ENCODE measurements at places on chromosomes 3 and 15.

- DNase-seq, result no peak
These were observed 137.8 kb downstream of the LRTM1 start for GRCh38 chr3:54790051-54790450.

DNA sequence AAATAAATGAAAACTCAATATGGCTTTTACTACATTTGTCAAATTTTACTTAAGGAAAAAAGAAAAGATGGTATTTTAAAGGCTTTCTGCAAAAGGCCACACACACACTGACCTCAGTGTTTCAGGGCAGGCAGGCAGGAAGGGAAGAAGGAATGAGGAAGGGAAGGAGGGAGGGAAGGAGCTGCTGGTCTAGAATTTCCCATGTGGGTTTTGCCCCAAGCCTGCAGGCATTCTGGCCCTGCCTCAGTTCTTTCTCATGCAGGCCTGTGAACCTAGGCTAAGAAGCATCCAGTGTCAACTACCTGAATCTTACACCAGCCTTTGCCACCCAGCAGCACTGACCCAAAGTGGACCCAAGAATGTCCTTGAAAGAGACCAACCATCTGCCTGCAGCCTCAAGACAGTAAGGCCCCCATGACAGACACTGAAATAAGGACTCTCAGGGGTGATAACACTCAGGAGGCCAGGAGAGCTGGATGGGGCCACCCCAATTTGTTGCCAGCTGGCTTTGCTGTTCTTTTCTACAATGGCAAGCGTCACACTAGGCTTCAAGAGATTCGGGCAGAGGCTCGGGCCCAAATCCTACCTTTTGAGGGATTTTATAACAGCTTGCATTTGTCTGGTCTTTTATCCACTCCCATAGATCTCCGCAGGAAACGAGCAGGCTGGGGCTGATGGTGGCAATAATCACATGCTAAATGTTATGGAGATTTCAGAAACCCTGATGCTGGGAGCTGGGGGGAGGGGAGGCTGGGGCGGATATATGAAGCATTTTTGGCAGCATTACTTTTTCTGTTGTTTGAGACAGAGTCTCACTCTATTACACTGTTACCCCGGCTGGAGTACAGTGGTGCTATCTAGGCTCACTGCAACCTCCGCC, 51.4 kb downstream of the XXYLT1 start:
- no peak for DNase-seq

DNA sequence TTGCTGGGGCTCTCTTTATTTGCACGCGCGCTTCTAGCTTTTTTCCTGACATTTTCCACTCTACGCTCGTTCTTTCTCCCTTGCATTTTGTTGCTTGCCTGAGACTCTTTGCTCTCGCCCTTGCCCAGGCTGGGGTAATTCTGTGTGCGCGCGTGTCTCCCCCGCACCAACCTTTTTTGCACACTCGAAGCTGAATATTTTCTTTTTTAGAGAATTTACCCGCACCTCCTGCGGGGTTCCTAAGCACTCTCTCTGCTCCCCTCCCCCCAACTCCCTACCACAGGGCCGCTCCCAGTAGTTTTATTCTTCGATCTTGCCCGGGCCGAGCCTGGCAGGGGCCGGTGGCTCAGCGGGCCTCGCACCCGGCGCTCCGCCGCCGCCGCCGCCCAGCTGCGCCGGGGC, 732 bp downstream of the FAM43A start:
- no peak for DNase-seq

DNA sequence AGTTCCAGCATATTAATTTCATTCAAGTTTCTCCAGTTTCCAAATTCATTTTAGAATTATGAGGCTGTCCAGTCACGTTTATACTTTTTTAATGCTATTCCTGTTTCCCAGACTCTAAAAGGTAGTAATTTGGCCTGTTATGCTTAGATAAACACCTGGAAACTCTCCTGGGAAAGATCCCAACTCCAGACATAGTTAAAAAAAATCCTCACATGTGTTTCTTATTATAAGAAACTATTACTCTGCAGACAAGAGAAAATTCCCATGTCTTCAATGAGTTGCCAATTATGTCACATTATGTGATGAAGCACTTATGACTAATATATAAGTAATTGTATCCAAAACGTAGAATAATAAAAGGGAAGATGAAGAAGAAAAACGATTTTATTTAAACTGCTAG, 137.1 kb upstream of the TMC3 start:
- DNase-seq, result no peak

- no peak for DNase-seq
These were observed 34.6 kb upstream of the FGD5 start for GRCh38 chr3:14784087-14784681.

DNA sequence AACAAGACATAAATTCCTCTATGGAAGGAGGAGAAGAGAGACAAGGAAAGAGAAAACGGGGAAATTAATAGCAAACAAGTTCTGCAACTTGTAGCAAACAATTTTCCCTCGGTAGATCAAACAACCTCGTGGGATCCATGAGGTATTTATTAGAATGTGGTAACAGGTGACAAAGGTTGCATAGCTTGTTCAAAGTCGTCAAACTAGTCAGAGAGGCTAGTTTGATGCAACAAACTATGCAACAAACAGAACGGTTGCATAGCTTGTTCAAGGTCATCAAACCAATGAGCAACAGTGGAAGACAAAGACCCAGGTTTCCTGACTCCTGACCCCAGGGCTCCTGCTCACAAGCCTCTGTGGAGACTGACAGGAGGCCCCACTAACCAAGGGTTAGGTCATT, 20.7 kb downstream of the MB21D2 start:
- DNase-seq, result no peak

- no peak for DNase-seq
These were observed 12.4 kb downstream of the NPHP3 start for GRCh38 chr3:132709761-132710160.

DNA sequence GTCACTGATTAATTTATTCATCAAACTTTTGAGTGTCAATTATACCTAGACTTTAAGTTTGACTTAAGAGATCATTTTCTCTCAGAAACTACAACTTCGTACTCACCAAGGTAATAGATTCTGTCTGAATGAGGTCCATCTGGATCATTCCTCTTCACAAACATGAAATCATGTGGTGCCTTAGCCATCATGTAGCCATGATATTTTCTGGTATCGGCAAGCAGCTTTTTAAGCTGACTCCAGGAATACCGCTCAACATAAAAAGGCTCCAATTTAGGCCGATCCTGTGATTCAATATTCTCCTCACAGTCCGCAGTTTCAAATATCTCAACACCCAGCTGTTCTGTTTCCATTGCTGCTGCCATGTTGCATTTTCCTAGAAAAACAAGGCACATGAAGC, 5.3 kb downstream of the DPP8 start:
- no peak for DNase-seq

- no peak for DNase-seq
These were observed 160.0 kb upstream of the SNTN start for GRCh38 chr3:63492464-63492863.

- DNase-seq, result no peak
These were observed 29.9 kb downstream of the PDIA5 start for GRCh38 chr3:123096731-123097130.

GRCh38 chr3:51860703-51861665, at the start of gene IQCF2:
TSS of gene IQCF2 (plus strand) at chr3:51861615. CDS start at chr3:51861667, 52 bp downstream.
- DNase-seq, result no peak

DNA sequence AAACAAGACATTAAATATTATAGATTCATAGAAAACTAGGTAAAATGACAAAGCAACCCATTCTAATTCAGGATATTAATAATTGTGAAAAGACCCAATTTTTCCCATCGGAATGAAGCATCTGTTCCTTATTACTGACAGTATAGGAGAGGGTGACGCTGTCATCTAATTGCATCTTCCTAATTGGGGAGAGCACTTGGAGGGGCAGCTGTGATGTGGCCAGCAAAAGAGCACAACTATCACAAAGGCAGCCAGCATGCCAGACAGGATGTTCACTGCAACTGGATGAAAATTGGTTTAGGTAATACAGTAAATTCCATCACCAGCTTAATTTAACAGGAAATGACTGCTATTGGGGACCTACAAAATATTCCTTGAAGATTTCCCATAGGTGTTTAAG, 21.9 kb upstream of the MINAR1 start:
- DNase-seq, result no peak

- no peak for DNase-seq
These were observed 5.1 kb downstream of the INSYN1 start for GRCh38 chr15:73747847-73748590.

DNA sequence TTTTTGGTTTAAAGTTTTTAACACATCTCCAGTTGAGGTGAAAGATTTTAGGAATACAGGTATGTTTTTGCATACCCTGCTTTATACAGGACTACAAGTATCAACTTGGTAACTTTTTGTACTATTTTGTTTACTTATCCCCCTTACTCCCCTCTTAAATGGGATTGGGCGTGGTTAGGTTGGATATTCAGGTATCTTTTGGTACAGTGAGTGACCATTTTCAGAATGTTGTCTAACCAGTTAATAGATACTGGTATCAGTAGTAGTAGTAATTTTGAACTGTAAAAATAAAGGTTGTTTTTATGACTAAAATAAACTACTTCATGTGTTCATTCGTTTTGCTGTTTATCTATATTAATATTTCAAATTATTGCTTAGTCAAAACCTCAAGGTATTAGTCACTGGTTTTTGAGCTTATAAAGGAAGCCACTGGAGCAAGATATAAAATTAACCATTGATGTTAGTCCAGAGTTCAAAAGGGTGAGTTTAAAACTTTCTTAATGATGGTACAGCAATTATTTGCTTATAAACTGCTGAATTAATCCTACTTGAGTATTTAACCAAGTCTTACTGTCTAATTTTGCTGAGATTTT, 3.3 kb downstream of the MME start:
- no peak for DNase-seq

DNA sequence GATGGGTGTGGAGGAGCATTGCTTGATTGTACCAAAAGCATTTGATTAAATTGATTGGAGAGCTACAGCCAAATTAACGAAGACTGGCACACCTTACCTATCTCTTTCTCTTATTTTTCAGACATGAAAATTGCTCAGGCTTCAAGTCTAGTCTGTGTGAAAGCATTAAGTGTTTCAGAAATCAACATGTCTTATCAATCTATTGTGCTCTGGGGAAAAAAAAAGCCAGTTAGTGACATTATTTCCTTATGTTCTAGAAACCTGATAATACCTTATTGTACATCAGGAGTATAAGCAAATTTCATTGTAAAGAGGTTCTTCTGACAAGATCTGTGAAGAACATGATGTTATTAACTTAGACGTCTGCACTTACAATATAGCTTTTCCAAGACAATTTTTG, 465.2 kb downstream of the IL5RA start:
- DNase-seq, result no peak

GRCh38 chr3:32571192-32571485, 481 bp upstream of the DYNC1LI1 start:
- no peak for DNase-seq

DNA sequence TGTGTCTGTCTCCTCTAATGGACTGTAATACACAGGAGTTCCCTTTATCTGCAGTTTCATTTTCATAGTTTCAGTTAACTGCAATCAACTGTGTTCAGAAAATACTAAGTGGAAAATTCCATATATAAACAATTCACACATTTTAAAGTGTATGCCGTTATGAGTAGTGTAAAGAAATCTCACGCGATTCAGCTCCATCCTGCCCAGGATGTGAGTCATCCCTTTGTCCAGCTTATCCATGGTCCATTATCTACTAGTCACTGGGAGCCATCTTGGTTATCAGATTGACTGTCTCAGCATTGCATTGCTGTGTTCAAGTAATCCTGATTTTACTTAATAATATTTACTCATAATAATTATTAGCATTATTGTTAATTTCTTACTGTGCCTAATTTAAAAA, 14.5 kb downstream of the ZPLD1 start:
- no peak for DNase-seq
